Stimulated activated CD8-positive, alpha-beta memory T cell treated with anti-CD3 and anti-CD28 coated beads, Interleukin-12 subunit alpha, Interleukin-12 subunit beta, amount 100 ng/mL, for 1 hour (primary cell): ENCODE measurements at places on chromosomes 1 and 21.

DNA sequence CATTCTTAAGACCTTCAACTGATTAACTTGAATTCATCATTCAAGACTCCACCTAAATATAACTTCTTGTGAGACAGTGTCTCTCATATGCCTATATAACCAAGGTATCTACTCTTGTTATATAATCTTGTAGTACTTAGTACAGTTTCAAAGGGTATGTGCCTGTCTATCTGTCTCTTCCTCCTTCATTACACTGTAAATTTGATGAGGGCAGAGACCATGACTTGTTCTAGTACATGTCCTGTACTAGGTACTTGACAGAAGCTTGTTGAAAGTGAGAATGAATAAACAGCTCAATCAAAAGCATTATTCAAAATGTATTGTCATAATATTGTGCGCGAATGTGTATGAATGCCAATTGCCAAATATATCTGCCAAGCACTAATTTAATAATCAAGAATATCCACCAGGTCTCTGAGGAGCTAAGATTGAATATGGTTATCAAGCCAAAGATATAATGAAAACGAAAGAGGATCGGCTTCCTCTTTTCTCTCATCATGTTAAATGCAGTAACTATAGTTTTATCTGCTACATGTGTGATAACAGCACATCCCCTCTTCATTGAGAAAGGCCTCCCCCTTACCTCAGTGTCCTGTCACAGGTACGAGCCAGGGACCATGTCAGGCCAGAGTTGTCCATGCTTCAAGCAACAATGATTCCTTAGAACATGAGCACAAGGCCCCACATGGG is 117.3 kb downstream of the UCHL5 start:
- DNase-seq: no peak

- DNase-seq: no peak
Measured at GRCh38 chr1:117702654-117703053, 96.8 kb downstream of the TENT5C start.

- no peak for DNase-seq
Measured at GRCh38 chr1:27132147-27132546, 22.8 kb downstream of the SLC9A1 start.

GRCh38 chr1:94048413-94049164 is 72.4 kb downstream of the ABCA4 start:
- DNase-seq: no peak

- no peak for DNase-seq
Measured at GRCh38 chr1:44323947-44324346, 31.1 kb downstream of the ERI3 start.

- DNase-seq: no peak
Measured at GRCh38 chr1:220341126-220341525, 68.9 kb upstream of the RAB3GAP2 start.

DNA sequence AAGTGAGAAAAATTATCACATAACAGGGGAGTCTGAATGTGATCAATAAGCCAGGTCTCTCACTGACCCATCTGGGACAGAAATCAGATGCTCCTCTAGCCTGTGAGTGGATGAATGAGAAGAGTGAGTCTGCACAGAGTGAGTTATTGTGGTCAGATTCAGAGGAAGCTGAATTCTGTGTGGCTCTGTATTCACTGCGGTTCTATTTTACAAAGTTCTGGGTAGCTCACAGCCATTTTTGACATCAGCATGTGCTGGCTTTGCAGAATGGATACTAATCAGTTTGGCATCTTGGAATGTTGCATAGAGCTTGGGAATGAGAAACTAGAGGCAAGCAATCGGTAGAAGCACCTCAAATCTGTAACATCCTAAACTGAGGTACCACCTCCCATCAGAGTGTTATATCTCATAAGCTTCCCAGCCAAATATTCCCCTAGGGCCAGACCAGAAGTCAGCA is 3.8 kb downstream of the COLGALT2 start:
- no peak for DNase-seq

- no peak for DNase-seq
Measured at GRCh38 chr1:61207416-61207815, 125.1 kb downstream of the NFIA start.

DNA sequence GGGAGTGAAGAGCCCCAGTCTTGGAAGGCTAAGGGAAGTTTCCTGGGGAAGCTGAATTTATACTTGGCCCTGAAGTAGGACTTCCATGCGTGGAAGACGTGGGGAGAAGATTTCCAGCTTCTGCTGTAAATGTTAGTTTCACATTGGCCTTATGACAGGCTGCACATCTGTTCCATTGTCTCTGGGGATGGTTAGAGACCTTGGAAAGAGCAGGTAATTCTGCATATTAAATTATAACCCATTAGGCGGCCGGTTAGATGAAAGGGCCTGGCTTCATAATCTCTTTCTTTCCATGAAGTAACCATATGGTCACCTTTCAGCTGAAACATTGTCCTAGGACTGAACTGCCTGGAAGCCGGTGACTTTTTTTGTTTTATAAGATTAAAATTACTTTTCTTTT is 37.5 kb downstream of the DPT start:
- no peak for DNase-seq

GRCh38 chr1:19654886-19655717 is 9.6 kb upstream of the HTR6 start:
- DNase-seq: no peak
